ENCODE measurements at places on chromosomes 5 and 9.

DNA sequence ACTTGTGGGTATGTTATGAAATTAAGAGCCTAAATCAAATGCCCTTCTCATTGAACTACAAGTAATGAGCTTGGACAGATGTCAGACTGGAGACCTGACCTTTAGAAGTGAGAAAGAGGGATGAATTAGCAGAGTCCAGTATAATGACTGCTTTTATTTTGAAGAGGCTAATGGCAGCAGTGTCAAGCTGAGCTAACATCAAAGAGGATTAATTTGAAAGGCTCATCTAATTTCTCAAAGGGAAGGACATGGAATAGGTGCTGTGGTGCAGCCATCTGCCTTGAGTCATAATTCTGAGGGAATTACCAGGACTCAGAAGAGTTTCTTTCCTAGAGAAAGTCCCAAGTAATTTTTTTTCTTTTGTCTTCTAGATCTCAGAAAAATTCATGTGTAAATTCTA is 57.6 kb downstream of the FAM81B start:
- no peak for DNase-seq

- DNase-seq, result no peak
Measured at GRCh38 chr9:87629104-87629503, 96.8 kb upstream of the CTSL start.

DNA sequence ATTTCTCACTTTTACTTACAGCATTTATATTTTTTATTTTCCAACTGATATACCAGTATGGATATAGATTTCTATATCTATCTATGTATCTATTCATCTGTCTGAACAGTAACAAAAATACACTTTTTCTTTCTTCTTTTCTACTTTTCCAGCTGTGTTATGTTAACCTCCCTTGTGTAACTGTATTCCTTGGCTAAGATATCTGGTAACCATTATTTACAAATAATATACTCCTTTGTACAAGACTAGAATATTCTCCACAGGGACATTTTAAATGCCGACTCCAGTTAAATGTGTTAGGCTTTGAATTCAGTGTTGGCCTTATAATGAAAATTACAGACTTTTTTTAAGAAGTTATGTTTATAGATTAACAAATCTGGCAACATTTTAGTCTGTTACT is 168.7 kb downstream of the XRCC4 start:
- no peak for DNase-seq

DNA sequence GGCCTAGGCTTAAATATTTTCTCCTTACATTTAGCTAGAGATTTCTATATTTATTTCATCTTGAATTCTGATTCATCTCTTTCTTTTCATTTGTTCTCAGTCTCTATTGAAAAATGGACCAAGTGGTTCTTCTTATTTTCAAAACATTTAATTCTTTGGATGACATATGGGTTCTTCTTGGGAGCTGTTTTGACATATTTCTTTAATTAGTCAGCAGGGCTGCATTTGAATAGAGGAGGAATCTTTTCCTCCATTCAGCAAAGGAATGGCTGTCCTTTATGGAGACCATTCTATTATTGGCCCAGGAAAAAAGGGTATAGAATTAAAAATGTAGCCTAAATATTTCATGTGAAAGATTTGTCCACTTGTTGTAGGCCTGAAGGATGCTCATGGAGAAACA is 109.9 kb downstream of the RPS23 start:
- DNase-seq, result no peak

GRCh38 chr5:174990909-174991308 is 266.5 kb downstream of the MSX2 start:
- DNase-seq, result no peak

DNA sequence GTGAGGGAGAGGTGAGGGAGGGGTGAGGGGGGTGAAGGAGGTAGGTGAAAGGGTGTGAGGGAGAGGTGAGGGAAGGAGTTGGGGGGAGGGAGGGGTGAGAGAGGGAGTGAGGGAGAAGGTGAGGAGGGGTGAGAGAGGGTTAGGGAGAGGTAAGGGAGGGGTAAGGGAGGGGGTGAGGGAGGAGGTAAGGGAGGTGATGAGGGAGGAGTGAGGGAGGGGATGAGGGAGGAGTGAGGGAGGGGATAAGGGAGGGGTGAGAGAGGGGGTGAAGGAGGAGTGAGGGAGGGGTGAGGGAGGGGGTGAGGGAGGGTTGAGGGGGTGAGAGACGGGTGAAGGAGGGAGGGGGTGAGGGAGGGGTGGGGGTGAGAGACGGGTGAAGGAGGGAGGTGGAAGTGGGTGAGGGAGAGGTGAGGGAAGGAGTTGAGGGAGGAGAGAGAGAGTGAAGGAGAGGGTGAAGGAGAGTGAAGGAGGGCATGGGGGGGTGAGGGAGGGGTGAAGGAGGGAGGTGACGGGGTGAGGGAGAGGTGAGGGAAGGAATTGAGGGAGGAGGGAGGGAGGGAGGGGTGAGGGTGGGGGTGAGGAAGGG is 18.5 kb downstream of the NINJ1 start:
- no peak for DNase-seq

- no peak for DNase-seq
Measured at GRCh38 chr5:72630081-72630480, 122.9 kb upstream of the ZNF366 start.

DNA sequence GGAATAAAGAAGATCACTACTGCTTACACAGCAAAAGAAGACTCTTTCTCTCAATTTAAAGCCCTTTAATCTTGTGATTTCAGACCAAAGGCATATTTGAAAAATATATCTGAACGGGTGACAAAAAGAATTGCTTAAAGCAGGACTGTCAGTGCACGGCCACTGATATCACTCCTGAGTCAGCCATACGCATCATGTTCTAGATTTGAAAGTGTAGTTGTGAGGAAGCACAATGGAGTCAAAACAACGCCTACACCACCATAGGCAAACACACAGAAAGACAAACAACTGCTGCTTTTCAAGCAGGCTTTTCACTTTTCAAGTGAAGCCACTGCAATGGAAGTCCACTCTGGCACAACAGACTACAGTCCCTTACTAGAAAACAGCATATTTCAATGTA is 141.7 kb downstream of the AUH start:
- DNase-seq, result no peak
